Cortex of kidney (tissue), 1 donor: ENCODE measurements at places on chromosomes 11 and 22.

DNA sequence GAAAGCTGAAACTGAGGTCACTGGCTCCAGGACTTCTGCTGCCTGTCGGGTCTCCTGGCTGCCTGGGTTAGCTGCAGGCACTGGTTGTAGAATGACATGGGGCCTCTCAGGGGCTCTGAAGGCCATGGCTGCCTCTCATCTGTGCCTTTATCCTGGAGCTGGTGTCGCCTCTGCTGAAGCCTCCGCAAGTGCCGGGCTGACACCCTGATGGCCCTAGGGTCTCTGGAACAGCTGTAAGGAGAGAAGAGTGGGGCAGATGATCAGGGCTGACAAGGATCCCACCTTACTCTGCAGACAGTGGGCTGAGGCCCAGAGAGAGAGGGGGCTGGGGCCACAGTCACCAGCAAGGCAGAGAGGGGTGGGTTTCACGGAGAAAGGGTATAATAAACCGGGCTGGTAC lies 4.6 kb downstream of the PLA2G3 start:
- no peak for DNase-seq

- DNase-seq: no peak
Observed at GRCh38 chr22:37486224-37486845, at the start of gene MFNG. Gene MFNG, minus strand, starts transcription at chr22:37486384. Its CDS starts 207 bp downstream, at chr22:37486177.

DNA sequence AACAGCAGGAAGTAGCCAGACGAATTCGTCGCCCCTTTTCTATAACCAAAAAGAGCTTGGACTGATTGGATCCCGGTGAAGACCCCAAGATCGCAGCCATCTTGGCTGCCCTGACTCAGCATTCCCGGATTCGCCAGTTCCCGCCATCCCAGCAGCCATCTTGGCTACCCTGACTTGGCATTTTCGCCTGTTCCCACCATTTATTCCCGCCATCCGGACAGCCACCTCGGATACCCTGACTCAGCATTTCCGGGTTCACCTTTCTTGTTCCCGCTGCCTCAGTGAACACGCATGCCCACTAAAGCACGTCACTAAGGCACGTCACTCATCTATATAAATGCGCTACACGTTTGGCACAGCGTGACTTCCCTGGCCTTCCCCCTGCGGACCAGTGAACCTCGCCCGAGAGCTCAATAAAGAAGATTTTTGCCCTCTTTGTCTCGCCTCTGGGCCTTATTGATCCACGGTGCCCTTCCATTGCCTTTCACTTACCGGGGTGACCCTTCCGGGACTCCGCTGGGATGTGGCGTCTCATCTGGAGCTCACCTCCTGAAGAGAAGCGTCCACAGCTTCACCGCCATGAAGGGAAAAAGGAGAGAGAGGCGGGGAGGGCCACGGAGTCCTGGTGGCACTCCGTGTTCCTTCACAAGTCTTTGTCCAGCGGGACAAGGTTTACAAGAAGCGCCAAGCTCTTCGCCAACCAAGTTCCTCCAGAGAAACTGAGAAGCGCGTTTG lies 4.0 kb upstream of the OR56A3 start:
- DNase-seq: no peak

GRCh38 chr22:46674367-46674781 lies 54.2 kb downstream of the GRAMD4 start:
- no peak for DNase-seq

GRCh38 chr11:124625504-124626168 lies 3.0 kb downstream of the TBRG1 start:
- DNase-seq: no peak

- no peak for DNase-seq
Observed at GRCh38 chr22:35781898-35782297, 64.2 kb downstream of the APOL5 start.

DNA sequence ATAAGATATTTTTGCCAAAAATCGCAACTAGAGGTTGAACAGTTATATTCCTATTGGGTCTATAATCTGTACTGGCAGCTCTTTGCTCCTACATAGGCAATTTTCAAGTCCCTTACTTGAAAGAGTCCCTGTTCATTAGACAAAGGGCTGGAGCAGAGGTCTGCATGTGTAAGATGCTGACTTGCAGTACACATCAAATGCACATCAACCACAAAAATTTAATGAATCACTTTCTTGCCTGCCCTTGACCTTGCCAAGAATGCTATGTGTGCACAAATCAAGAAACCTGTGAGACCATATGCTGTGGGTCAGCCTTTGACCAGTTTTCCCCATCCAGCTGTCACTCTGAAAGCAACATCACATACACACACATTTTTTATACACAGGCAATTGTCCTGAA lies 661.5 kb downstream of the LRRC4C start:
- no peak for DNase-seq

- no peak for DNase-seq
Observed at GRCh38 chr11:18650859-18651557, 16.9 kb upstream of the SPTY2D1 start.

- DNase-seq: no peak
Observed at GRCh38 chr11:407651-408123, 7.1 kb downstream of the SIGIRR start.

DNA sequence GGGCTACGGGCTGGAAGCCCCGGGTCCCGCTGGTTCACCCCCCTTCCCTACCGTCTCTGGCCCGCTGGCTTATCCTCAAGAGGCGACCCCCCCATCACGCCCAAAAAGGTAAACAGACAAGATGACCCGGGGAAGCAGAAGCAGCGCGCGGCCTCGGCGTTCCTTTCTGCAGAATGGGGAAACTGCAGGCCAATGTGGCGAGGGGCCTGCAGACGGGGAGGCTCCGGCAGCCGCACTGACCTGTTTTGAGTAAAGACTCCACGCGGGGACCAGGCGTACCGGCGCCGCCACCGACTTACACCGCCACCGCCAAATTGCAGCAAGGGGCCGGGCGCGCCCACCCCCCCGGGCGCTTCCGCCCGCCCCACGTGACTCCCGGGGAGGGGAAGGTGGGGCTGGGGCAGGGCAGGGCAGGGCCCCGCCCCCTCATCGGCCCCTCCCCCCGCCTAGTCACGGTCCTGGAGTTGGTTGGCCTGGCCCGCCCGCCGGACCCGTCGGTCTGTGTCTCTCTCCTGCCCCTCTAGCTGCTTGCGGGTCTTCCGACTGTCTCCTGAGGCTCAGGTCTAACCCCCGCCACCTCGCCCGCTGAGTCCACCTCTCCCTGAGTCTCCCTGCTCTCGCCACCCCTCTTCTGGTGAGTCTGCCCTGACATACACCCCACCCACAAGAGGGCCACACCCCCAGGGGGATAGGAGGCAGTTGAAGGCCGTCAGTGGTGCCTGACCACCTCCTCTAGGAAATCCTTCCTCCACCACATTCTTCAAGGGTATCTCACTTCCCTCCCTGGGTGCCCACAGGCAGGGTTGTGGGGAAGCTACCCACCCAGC lies at the start of gene ARAP1:
TSS of gene ARAP1 (minus strand) at position 321 of the 827 bp plus-strand sequence. CDS start 25,280 bp downstream, outside the sequence.
- no peak for DNase-seq

- DNase-seq: no peak
Observed at GRCh38 chr11:120105576-120105975, 32.3 kb downstream of the TRIM29 start.

GRCh38 chr11:2140411-2141400 lies 1.5 kb upstream of the IGF2 start:
- no peak for DNase-seq

DNA sequence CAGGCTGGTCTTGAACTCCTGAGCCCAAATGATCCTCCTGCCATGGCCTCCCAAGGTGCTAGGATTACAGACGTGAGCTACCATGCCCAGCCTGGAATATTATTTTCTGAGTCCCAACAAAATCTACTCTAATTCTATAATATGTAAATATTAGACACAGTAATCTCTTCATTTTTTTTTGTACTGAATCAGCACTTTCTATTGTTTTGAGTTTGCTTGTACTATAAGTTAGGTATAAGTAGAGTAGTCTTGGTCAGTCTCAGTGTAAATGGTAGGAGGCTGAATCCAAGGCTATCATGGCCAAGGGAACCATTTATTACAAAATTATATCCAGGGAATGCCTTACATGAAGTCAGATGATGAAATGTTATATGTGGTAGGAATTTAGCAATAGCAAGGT lies 19.6 kb upstream of the OR6X1 start:
- no peak for DNase-seq

- DNase-seq: no peak
Observed at GRCh38 chr11:110833033-110833484, 120.8 kb upstream of the ARHGAP20 start.

- no peak for DNase-seq
Observed at GRCh38 chr11:86625981-86626380, 46.4 kb downstream of the ME3 start.

GRCh38 chr11:120936356-120936755 lies 87.5 kb upstream of the TBCEL start:
- no peak for DNase-seq

GRCh38 chr11:60378354-60378753 lies at the start of gene MS4A7:
Gene MS4A7, plus strand, starts transcription at chr11:60378532. Its CDS starts 4,610 bp downstream, at chr11:60383142.
- no peak for DNase-seq

DNA sequence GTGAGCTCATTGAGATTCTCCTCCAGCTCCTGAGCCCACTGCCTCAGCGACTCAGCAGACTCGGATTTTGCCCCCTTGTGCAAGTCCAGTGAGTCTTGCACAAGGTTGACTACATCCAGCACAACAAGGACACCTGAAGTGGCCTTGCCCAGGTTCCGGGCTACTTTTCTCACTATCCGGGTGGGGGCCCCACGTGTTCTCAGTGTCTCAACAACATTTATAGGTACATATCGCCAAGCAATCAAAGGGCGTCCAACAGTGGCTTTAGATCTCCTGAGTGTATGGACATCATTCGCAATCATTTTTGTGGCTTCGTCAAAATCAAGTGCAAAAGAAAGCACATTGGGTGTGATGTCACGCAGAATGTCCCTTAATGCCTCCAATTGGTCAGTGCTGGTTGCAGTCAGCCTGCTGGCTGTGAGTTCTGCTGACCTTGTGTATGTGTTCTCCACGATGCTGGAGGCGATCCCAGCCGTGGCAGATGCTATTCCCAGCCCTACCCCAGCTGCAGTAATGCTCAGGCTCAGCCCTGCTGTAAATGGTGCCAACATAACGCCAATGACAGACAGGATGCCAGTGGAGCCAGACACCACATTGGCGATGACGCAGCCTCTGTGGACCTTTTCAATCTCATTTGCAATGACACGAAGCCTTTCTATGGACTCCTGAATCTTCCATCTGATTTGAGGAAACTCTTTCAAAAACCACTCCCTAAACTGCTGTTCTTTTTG lies 10.3 kb downstream of the APOL4 start:
- no peak for DNase-seq

GRCh38 chr22:32880893-32881596 lies 79.5 kb downstream of the TIMP3 start:
- no peak for DNase-seq

DNA sequence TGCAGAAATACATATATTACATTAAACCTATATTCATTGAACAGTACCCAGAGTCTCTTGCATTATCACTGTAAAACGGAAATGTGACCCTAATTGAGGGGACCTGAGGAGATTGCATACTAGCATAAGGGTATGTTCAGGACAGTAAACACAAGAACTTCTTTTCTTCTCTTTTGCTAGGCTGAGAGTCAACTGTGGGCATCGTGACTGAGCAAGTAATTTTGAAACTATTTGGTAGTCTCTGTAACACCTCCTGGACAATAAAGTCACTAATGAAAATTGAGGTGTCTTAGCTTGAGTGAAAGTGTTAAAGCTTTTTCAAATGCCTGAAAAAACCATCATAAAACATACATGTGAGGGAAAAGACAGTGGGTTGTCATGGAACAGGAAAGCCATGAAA lies 90.9 kb downstream of the PDHX start:
- no peak for DNase-seq

DNA sequence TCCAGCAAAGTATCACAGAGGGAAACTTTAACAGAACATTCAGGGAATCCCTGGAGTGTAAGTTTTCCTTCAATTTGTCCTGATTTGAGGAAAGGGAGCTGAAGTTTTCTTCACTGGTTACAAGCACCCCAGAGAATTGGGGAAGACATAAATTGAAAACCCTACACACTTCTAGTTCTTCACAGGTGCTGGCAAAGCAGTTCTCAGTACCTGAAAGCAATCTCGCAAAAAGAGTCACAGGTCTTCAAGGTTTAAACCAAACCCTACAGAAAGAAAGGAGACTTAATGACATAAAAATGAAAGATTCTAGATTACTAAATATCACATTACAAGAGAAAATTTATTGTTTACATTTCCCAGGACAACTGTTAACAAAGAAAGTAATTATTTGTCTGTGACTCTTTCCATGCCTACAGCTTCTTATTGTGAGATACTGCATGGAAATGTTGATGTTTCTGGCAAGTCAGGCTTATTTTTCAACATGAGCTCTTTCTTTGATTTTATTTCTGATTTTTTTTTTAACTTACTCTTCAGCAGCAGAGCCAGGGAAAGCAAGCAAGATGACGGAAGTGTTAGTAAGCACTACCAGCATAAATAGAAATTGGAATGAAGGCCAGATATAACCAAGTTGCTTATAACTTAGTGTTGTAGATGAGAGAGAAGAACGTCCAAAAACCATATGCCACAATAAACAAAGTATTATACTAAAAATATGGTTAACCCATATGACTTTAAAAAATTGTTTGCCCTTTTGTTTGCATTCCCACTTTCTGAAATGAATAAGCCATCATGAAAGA lies 44.1 kb downstream of the FANCF start:
- DNase-seq: no peak

- no peak for DNase-seq
Observed at GRCh38 chr11:122068141-122068540, 47.9 kb downstream of the BLID start.

GRCh38 chr11:7635137-7635536 lies 38.2 kb downstream of the CYB5R2 start:
- no peak for DNase-seq

DNA sequence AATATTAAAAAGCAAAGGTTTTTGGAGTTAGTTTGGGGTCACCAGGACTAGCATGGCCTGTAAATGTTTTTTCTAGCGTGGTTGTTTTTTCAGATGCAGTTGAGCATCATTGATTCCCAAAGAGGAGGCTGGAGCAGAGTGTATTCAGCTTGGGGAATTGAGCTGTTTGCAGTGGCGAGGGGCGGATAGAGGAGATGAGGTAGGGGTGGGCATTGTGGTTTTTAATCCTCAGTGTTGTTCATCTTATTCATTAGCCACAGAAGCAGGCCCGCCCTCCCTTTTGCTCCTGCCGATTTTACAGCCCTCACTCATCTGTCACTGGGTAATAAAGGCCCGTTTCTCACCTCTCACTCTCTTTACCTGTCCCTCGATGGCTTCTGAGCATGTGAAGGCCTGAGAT lies 51.4 kb downstream of the NF2 start:
- no peak for DNase-seq
